ENCODE measurements at places on chromosomes 3 and 15.

DNA sequence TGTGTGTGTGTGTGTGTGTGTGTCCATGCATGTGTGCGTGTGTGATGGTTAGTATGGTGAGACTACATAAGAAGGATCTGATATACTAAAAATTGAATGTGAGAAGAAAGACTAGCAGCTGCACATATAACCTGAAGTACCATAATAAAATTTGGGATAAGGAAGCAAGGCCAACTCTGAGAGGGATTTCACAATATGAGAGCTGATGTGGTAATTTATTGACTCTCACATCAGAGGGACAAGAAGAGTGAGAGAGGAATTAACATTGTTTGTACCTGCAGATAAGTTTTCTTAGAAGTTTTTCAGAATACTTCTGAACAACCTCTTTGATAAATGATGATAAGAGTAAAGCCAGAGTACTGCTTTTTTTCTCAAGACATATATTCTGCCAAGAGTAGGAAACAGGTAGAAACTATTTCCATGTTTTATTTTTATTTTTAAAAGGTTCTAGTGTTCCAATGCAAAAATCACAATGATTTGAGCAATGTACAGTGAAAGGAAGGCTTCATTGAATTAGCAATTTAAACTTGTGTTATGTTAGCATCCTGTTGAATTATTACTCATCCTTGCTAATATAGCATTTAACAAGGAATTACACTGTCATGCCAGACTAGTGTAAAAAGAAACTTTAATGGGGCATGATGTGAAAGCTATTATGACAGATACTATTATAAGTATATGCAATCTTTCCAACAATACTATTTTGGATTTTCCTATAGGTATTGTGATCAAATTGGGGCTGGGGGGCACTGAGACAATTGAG is 415.5 kb upstream of the ARPP21 start:
- no peaks in the 10 kb centered on the region for H3K27me3 ChIP-seq
- H3K4me1 ChIP-seq: no peaks in the 10 kb centered on the region
- no peak overlapping the region for H3K4me3 ChIP-seq
- no peak overlapping the region for H3K27ac ChIP-seq
- DNase-seq: no peak

DNA sequence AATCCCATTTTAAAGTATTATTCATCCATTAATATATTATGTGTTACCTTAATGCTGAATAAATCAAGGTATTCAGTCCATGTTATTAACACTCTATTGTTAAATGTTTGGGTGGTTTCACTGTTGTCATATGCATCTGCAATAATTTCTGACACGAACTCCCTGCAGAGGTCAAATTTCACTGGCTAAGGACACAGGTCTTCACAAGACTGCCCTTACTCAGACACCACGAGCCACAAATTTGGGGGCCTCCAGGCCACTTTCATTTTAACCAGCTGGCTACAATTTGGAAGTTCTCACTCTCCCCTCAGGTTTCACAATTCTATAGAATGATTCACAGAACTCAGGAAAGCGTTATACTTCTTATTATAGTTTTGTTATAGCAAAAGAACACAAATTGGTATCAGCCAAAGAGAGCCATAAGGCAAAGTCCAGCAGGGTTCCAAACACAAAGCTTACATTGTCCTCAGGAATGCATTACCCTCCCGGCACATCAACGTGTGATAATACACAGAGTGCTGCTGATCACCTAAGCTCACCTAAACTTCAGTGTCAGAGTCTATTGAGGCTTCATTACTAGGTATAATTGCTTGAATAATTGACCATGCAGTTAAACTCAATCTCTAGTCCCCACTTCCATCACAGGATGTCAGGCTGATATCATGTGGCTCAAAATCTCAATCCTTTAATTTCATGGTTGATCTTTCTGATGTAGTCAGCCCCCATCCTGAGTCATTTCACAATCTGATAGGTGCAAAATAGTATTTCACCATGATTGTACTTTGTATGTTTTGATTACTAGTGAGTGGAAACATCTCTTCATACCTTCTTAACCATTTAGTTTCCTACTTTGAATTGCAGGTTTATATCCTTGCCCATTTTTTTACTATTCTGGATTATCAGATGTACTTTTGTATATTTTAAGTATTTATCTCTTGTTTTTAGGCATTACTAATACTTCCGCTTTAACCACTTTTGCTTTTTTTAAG is 441.4 kb upstream of the AGTR1 start:
- H3K4me3 ChIP-seq: no peak overlapping the region
- no peak overlapping the region for H3K27ac ChIP-seq
- H3K27me3 ChIP-seq: no peaks in the 10 kb centered on the region
- no peaks in the 10 kb centered on the region for H3K4me1 ChIP-seq
- DNase-seq: no peak

DNA sequence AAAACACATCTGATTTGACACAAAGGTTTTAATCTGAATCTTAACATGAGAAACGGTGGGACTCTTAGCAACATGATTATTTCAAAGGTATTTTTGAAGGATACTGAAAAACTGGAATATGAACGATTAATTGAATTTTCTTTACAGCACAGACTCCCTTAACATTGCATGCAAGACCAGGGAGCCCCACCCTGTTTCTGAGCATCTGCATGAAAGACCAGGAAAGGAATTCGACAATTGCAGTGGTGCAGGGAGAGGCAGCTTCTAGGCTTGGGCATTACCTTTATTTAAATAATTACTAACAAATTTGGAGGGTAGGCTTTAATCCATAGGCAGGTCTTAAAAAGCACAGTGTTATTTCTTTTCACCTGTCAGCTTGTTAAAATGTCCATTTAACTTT is 240.6 kb upstream of the TOPAZ1 start:
- no peak overlapping the region for H3K4me3 ChIP-seq
- H3K27ac ChIP-seq: no peak overlapping the region
- peaks cover 32% of the 10 kb centered on the region for H3K27me3 ChIP-seq

DNA sequence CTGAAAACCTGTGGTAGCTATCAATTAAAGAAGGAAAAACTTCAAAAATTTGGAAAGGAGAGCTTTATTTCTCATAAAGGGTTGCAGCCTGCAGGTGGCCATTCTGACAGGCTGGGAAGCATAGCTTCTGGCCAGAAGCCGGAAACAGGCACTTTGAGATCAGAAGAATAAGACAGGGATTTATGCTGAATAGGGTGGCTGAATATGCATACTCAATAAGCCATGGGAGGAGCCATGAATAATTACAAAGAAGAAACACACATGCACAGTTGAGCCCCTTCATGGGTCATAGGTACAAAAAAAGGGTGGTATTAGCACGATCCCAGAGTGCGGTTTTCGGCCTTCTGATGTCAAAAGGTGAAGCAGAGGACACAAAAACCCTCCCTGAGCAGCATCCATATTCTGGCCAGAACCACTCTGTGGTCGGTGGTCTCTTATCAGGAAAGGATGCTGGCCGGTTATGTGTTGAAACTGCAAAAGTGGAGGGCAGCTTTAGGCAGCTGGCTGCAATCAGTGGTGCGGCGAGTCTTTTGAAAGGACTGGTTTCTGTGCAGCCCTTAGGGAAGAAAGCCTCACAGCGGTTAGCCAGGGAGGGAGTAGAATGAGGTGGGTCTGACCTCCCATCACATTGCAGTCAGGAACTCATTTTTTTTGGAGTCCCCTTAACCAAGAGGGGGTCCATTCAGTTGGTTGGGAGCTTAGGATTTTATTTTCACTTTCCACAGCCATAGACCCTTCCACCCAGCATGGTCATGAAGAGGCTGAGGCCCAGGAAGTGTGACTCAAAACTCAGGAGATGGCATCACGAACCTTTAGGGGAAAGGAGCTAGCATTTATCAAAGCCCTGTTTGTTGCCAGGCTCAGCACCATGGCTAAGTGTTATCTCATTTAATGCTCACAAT is 34.7 kb upstream of the CCDC174 start:
- no peak overlapping the region for H3K27ac ChIP-seq
- no peaks in the 10 kb centered on the region for H3K27me3 ChIP-seq
- H3K4me1 ChIP-seq: no peaks in the 10 kb centered on the region
- no peaks in the 10 kb centered on the region for H3K36me3 ChIP-seq
- DNase-seq: no peak

DNA sequence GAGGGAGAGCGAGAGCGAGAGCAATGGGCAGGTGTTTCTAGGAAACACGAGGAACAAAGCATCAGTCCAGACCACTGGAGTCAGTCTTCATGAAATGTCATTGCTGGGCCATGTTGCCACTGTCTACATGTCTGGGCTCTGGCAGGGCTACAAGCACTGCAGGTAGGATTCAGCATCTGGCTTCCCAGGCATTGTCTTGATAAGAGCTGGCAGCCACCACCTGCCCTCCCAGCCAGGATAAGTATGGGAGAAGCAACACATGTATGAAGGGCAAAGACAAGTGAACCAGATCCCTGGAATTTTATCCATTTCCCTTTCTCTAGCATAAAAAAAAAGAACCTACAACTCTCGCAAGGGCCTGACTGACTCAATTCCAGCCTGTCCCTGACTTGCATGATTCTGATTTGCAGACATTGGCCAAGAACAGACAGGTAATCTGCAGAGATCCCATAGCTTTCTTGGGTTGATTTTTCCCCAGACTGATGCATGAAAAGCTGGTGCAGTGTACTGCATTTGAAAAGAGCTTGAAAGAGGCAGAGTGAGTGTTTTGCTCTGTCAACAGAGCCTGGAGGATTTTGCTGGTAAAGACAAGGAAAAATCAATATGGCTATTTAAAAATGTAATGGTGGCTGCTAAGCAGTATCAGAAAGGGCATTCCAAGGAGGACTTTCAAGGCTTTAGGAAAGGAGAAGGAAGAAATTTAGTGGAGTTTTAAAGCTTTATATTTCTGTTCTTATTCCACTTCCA is 157.2 kb upstream of the MYRIP start:
- H3K4me1 ChIP-seq: no peaks in the 10 kb centered on the region
- H3K4me3 ChIP-seq: no peak overlapping the region
- H3K27ac ChIP-seq: no peak overlapping the region
- H3K27me3 ChIP-seq: no peaks in the 10 kb centered on the region
- no peaks in the 10 kb centered on the region for H3K36me3 ChIP-seq

- no peak for DNase-seq
- no peak overlapping the region for H3K27ac ChIP-seq
- no peaks in the 10 kb centered on the region for H3K4me1 ChIP-seq
- H3K36me3 ChIP-seq: no peaks in the 10 kb centered on the region
Measured at GRCh38 chr15:96031426-96032110, 298.9 kb upstream of the NR2F2 start.

- no peak for DNase-seq
- no peaks in the 10 kb centered on the region for H3K36me3 ChIP-seq
- no peaks in the 10 kb centered on the region for H3K27me3 ChIP-seq
- H3K4me3 ChIP-seq: no peak overlapping the region
Measured at GRCh38 chr3:29466442-29466841, 185.6 kb downstream of the RBMS3 start.

DNA sequence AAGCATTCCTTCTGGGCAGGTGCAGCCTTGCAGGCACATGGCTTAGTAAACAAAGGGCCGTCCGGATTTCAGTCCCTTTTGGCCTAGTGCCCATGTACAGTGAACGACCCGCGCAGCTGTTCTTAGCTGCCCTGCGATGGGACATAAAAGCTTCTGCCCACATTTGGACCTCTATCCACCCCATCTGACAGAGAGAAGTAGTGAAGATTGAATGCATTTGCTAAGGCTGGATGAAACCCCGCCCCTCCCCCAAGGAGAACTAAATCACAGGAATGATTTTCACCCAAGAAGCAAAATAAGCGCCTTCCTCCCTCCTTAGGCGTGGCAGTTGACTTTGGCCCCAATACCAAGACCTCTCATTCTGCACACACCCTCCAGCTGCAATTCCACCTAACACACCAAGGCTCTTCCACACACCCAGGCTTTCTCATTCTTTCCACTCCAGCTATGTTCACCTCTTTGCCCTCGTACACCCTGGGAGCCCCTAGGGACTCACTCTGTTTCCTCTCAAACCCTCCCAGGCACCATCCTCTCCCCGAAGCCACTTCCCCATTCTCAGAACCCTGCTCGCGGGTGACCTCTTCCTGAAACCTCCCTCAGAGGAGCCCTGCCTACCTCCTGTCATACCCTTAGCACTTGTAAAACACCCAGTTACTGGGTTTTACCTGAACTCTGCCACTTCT is 14.1 kb upstream of the HRH1 start:
- H3K4me3 ChIP-seq: no peak overlapping the region
- H3K27me3 ChIP-seq: no peaks in the 10 kb centered on the region
- no peaks in the 10 kb centered on the region for H3K4me1 ChIP-seq
- H3K36me3 ChIP-seq: no peaks in the 10 kb centered on the region

- H3K27me3 ChIP-seq: no peaks in the 10 kb centered on the region
- H3K27ac ChIP-seq: no peak overlapping the region
- peak; percentile 14 for DNase-seq
- H3K4me1 ChIP-seq: peaks cover 7% of the 10 kb centered on the region
- no peaks in the 10 kb centered on the region for H3K36me3 ChIP-seq
Measured at GRCh38 chr3:42742259-42742658, 30.8 kb downstream of the CCDC13 start.

- DNase-seq: no peak
- H3K27ac ChIP-seq: no peak overlapping the region
- H3K27me3 ChIP-seq: peaks cover 5% of the 10 kb centered on the region
Measured at GRCh38 chr3:192928016-192928415, 10.4 kb upstream of the MB21D2 start.

- no peak overlapping the region for H3K4me3 ChIP-seq
- H3K27ac ChIP-seq: no peak overlapping the region
- no peaks in the 10 kb centered on the region for H3K27me3 ChIP-seq
- no peaks in the 10 kb centered on the region for H3K36me3 ChIP-seq
- no peak for DNase-seq
- H3K4me1 ChIP-seq: peaks cover 5% of the 10 kb centered on the region
Measured at GRCh38 chr15:48565560-48566482, 79.7 kb downstream of the FBN1 start.

GRCh38 chr3:58665405-58665804 is 1.2 kb downstream of the FAM3D start:
- H3K36me3 ChIP-seq: no peaks in the 10 kb centered on the region
- H3K27ac ChIP-seq: no peak overlapping the region
- no peak for DNase-seq
- H3K4me1 ChIP-seq: no peaks in the 10 kb centered on the region

DNA sequence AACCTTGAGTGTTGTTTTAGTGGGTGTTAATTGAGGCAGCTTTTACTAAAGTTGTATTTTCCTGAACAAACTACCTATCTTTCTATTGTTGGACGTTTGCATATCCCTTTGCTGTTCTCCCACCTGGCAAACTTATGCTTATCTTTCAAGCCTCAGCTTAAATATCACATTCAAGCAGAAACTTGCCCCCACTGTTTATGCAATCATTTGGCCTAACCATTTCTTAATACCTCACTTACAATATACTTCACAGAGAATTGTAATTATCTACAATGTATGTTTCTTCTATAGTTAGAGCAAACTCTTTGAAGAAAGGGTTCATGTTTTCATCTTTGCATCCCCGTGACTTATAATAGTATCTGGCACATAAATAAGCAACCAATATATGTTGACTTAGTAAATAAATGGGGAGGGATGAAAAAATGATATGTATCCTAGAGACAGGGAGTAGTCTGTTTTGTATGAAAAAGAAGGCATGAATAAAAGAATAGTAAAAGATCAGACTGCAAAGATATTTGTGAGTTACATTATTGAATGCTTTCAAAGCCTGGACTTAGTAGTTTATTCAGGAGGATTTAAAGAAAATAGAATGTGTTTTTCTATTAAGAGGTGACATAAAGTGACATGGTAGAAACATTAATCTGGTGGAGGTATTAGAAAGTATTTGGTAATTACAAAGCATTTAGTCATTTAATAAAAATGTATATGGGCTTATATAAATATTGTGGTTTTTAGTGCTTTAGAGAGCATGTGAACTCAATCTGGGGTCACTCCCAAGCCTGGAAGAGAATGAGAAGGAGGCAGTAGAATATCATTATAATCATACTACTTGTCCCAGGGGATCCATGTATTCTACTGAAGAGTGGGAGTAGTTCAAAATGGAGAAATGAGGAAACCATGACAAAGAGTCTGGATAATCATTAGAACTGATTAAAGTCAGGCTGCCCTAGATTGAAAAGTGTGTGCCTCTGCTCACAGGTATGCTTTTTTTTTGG is 60.0 kb upstream of the DCBLD2 start:
- H3K27ac ChIP-seq: no peak overlapping the region
- DNase-seq: no peak
- H3K36me3 ChIP-seq: no peaks in the 10 kb centered on the region
- H3K4me1 ChIP-seq: no peaks in the 10 kb centered on the region

Data from liver (tissue), 10 donors.